ENCODE measurements at places on chromosomes 7 and 10. TPM values are rescaled to one million over a fixed set of nuclear protein-coding genes. Genes with fewer than 3 reads are reported as not detected.

- DNase-seq, result no peak
Observed at GRCh38 chr7:117259615-117260014, 63.2 kb downstream of the WNT2 start.

Gene VWC2
- 2.8 TPM for total RNA-seq

Gene HTR5A
- total RNA-seq, result 0.62 TPM

Gene CTAGE15
- total RNA-seq, result 0.47 TPM

DNA sequence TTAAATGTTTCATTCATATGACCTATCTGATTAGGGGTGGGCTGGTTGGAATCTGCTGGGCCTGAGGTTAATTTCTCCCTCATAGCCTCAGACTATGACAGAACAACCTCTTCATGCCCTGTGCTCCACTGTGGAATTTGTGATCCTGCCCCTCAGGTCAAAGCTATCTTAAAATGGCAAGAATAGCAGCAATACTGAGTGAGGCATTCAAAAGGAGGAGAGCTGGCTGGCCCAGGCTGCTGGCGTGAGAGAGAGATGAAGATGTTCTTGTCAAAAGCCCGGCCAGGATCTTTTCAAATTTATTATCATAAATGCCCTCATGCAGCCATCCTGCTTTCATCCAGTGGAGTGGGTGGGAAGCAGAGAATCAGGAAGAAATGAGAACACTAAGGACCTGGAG, 41.8 kb upstream of the PLCE1 start:
- no peak for DNase-seq

Gene LAMB4
- total RNA-seq, result 0.47 TPM

GRCh38 chr10:44424298-44424697, 39.4 kb upstream of the CXCL12 start:
- no peak for DNase-seq

Gene CRYGN
- total RNA-seq, result not detected
